ENCODE measurements at places on chromosomes 6 and 20.

DNA sequence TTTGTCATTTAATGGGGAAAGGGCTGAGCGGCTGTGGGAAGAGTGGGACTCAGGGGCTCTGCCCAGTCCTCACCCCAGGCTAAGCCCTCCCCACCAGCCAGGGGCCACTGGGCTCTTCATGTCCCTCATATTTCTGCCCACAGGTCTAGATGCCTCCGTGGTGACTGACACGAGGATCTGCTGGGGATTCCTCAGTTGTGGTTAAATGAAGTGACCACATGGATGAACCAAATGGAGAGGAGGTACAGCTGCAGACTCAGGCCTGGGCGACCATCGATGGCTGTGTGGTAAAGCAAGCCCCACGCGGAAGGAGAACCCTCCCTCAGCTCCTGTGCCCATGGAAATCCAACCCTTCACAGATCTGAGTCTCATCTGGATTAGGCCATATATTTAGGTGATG is 29.4 kb downstream of the RAET1L start:
- DNase-seq: no peak

DNA sequence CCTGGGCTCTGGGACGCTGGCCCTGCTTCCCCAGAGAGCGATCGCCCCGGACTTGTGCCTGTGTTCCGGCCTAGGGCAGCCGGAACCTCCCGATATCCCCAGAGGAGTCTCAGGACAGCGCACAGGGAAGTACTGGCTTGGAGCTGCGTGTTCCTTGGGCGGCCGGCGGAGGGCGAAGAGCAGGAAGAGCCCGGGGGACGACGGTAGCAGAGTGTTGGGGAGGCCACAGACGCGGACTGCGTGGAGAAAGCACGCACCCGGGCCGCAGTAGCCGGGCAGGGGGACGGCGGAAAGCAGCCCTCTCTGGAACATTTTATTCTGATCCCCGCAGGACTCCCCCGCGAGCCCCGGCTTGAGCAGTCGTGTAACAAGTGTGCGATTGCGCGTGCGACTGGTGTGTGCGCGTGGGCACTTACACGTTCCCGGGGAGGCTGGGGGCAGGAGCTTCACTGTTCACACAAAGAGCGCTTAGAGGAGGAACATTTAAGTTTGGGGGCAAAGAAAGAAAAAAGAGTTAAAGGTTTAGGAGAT is 36.1 kb downstream of the NCR2 start:
- DNase-seq: no peak

DNA sequence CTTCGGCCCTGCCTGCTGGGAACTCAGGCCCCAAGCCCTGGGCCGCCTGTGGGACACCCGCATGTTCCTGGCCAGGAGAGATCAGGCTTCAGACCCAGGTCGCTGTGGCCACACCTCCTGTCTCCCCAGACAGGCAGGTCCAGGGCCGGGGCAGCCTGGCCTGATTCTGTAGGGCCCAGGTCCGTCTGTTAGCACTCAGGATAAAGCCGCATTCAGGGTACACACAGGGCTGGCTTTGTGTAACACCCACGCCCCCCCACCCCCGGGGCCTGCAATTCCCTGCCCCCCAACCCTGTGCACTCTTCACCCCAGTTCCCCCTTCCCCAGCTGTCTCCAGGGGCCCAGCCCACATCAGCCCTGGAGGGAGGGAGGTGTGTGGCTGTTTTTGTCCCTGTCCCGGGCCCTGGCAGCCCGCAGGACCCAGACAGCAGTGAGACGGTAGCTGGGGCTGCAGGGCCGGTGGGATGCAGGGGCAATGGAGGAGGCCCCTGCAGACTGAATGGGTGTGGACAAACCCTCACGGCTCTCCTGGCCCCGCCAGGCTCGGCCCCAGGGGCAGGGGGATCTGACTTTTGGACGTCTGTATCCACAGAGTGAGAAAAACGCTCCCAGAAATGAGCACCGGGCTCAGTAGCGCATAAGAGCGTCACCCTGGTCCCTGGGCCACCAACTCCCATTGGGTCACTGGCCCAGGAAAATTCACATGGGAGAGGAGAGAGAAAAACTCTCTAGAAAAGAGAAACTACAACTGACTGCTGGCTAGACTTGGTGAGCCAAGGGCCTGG is 42.4 kb upstream of the ZBP1 start:
- DNase-seq: peak; percentile 12

GRCh38 chr6:134821397-134821796 is 128.5 kb downstream of the ALDH8A1 start:
- no peak for DNase-seq

- DNase-seq: no peak
Observed at GRCh38 chr20:49187330-49187850, 744 bp downstream of the STAU1 start.

- DNase-seq: no peak
Observed at GRCh38 chr20:42957018-42957703, 232.5 kb downstream of the PTPRT start.

DNA sequence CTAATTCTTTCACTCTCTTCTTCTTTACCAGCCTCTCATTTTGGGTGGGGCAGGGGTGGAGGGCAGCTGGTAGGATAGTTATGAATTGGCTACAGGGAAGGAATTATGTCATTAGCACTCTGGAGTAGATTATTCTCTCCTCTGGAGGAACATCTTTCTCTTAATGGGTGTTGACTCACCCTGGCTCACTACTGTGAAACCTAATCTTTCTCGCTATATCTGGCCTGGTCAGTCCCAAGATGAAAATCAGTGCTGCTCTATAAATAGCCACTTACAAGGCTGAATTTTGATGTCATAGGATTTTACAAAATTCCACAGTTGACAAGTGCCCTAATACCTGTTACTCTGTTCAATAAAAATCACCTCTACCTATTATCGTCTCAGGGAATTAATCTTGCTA is 151.3 kb downstream of the COL9A1 start:
- no peak for DNase-seq

- DNase-seq: no peak
Observed at GRCh38 chr6:138678168-138678567, 95.4 kb upstream of the CCDC28A start.

DNA sequence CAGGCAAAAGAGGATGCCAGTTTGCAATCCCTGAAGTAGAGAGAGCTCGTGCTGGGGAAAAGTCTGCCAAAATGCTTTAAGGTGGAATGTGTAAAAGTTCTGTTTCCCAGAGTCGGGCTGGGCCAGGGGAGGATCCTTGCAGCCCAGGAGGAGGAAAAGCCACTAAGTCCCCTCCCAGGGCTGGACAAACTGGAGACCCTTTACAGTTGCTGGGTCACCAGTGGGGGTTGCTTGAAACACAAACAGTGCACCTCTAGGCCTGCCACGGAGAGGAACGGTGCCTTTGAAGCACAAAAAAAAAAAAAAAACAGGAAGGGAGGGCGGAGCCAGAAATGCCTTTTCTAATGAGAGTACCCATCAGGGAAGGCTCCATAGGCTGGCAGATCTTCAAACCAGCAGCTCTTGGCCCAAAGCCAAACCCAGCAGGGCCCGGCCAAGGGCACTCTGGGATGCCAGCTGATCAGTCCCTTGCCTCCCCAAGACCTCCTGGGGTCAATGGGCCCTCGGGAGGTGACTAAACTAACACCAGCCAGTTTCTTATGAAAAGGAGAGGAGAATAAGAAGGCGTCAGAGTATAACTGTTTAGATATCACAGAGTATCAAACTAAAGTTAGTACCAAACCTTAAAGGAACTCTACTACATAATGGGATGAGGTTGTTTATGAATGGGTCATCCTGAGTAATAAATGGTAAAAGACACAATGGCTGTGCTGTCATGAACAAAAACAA is 23.7 kb downstream of the HLA-A start:
- DNase-seq: no peak

Data from D721Med (cell line).